ENCODE measurements at places on chromosomes 12 and 14. TPM values are rescaled to one million over a fixed set of nuclear protein-coding genes. Genes with fewer than 3 reads are reported as not detected.

DNA sequence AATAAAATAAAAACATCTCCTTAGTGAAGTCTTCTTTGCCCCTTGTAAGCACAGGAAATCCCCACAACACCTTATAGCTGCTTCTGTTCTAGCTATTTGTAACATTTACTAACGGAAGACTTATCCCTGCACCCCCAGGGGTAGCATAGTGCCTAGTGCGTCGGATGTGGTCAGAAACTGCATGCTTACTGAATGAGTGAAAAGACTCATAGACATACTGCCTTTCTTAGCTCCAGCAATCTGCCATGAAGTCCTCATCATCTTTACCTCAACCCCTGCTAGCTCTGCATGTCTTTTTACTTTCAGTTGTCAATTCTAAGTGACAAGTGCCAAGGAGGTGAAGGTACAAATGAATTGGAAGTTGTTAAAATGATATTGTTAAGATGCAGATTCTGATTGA, 12.9 kb downstream of the RIOX1 start:
- no peak for DNase-seq

GRCh38 chr14:76329154-76329928, 46.6 kb upstream of the ESRRB start:
- DNase-seq = no peak

DNA sequence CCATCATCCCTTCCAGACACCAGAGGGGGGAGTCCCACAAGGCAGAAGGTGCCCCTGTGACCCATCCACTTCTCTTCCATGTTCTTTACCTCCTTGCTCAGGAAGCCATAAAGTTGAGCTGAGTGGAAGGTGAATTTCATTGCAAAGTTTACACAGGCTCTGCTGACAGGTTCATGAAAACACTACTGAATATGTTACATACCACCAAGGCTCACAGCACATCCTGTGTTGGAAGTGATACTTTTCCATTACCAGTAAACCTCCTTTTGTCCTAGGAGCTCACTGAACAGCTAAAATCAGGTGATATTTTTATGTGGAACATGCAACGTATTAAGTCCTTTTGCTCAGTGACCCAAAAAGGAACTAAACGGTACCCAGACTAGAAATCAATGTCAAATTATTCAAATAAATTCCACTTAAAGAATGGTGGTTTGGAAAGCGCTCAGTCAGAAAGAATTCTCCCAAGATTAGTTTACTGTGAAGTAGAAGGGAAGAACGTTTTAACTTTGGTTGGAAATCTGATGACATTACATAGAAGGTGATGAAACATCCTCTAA, 196.2 kb upstream of the NUDT4 start:
- no peak for DNase-seq

GRCh38 chr12:109759595-109759994, 46.0 kb downstream of the FAM222A start:
- DNase-seq = peak; percentile 16

GRCh38 chr12:67712011-67712410, 63.5 kb downstream of the DYRK2 start:
- no peak for DNase-seq

DNA sequence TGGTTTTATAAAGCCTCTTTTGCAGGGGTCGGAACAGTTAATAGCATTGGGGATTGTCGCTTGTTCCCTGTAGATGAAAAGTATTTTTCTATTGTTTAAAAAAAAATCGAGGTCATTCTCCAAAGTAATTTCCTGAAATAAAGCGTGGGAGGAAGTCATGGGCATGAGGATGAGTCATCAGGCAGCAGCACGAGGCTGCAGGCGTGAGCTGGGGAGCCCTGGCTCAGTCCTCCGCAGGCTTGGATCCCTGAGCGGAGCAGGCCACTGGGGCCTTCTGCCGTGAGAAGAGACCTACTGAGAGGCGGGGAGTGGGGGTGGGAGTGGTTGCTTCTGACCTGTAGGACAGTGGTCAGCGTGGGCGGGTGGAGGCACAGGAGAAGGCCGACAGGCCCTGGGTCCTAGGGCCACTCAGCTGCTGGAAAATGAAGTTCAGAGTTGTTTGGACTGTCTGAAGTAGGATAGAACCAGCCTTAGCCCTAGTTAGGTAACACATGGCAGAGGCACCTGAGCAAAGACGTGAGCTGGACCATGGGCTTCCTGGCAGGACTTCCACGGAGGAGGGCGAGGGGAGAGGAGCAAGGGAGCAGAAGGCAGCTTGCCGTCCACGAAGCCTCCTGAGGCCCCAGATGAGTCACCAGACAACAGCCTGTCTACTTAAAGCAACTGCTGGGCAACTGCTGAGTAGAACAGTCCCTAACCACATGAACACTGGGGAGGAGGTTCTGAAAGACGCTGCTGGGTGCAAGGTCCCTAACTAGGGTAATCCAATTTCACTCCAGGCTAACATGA, 21.1 kb upstream of the LGALS3 start:
- peak; percentile 90 for DNase-seq

GRCh38 chr14:50954811-50955372, 10.6 kb upstream of the PYGL start:
- no peak for DNase-seq

DNA sequence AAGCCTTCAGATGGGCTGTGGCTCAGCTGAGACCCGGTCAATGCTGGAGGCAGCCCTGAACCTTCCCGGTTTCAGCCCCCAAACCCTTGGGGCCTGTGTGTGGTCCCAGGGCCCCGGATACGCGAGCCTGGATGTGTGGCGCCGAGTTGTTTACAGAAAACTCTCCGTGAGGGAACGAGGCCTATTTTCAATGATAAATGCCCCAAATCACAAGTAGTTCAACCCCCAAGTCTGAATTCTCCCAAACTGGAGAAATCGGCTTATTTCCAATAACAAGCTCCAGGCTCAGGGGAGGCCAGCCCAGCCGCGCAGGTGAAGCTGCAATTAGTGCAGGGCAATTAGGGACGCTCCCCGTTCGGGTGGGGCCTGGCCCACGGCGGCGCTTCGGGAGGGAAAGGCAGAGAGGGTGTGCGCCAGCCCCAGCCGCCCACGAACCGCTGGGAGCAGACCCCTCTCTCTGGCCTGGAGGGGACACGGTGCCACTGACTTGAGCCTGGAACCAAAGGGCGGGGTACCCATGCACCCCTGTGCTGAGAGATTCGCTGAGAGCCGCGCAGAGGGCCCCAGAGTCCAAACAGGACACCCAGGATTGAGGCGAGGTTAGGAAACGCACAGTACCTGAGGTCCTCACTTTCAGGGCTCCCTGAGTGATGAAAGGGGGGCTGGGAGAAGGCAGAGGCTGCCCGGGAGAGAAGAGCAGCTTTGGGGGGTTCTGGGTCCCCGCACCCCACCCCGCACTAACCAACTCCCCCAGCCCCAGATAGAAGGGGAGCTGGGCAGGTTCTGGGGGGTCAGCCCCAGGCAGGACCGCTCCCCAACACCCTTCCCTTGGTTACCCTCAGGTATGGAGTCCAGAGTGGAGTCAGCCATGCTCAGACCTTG, 14.2 kb upstream of the ANKRD9 start:
- DNase-seq = no peak

- DNase-seq = no peak
These were observed 96.9 kb upstream of the TBX3 start for GRCh38 chr12:114780746-114781399.

GRCh38 chr12:53205747-53206419, 1.2 kb downstream of the ITGB7 start:
- no peak for DNase-seq

DNA sequence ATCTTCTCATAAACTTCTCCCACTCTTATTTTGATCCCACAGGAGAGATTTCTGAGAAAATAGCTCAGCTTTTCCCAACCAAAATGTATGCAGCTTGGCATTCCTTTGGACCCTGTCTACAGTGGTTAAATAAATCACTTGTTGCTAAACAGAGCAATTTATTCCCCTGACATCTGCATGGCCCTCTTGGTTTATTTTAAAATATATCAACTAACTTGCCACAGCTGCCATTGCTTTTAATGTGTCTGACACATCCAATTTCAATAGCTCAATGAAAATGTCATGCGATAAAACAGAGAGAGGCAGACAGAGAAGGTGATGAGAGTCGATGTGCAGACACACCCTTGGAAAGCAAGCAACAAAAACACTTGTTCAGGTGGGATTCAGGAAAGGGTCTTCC, 128.3 kb downstream of the SSPN start:
- no peak for DNase-seq

DNA sequence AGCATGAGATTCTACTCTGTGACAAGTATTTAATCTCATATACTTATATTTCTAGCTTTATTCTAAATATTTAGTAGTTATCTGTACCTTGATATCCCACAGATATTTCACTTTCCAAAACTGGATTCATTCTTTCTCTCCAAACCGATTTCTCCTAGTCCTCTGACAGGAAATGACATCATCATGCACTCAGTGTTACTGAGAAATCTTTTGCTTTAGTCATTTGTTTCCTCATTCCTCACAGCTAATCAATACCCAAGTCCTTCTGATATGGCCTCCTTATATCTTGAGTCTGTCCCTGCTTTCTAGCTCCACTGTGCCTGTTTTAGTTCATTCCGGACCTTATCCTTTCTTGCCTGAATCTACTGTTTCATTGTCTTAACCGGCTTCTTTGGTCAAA, 39.4 kb upstream of the E2F7 start:
- DNase-seq = no peak

DNA sequence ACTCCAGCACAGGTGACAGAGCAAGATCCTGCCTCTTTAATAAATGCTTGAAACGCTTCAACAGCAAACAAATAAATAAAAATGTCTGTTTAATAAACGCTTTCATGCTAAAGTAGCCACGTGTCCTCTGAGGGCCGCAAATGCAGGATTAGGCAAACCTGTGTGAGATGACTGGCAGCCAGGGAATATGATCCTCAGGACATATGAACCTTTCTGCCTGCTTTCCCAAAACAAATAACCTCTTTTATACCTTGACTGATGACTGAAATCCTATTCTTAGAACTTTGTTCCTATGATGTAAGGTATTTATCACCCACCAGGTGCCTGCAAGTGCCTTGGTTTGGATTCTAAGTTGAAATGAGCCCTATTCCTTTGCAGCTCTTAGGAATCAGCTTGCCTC, 14.5 kb upstream of the FLVCR2 start:
- no peak for DNase-seq

GRCh38 chr12:113479590-113480335, 8.1 kb upstream of the LHX5 start:
- DNase-seq = peak; percentile 44

- no peak for DNase-seq
These were observed 8.2 kb downstream of the GNPNAT1 start for GRCh38 chr14:52783206-52783605.

GRCh38 chr14:77613201-77613600, 3.2 kb downstream of the SPTLC2 start:
- no peak for DNase-seq

DNA sequence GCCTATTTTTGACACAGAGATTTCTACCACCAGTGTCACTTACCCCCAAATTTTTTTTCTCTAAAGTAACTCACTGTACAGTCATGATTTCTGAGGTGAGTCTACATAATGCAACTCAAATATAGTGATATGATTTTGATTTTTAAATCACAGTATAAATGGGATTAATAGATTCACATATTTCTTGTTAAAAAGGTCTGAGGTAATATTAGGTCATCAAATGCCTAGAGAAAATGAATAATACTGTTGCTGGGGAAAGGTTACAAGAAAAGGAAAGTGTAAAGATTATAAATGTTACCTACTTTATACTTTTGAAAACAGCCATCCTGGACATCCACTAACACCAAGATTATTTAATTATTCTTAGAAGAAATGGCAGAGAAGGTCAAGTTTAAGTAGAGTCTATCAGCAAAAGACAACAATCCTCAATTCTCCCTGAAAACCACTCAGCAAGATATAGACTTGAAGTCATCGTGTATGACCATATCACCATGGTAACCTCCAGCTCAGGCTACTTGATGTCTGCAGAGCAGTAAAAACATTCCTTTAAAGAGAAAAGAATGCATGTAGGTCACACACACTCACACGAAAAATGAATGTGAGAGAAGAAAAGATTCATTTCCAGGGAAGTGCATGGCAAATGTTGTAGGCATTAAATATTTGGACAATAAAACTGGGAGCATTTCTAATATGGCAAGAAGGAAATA, 58.7 kb downstream of the CCDC59 start:
- no peak for DNase-seq

DNA sequence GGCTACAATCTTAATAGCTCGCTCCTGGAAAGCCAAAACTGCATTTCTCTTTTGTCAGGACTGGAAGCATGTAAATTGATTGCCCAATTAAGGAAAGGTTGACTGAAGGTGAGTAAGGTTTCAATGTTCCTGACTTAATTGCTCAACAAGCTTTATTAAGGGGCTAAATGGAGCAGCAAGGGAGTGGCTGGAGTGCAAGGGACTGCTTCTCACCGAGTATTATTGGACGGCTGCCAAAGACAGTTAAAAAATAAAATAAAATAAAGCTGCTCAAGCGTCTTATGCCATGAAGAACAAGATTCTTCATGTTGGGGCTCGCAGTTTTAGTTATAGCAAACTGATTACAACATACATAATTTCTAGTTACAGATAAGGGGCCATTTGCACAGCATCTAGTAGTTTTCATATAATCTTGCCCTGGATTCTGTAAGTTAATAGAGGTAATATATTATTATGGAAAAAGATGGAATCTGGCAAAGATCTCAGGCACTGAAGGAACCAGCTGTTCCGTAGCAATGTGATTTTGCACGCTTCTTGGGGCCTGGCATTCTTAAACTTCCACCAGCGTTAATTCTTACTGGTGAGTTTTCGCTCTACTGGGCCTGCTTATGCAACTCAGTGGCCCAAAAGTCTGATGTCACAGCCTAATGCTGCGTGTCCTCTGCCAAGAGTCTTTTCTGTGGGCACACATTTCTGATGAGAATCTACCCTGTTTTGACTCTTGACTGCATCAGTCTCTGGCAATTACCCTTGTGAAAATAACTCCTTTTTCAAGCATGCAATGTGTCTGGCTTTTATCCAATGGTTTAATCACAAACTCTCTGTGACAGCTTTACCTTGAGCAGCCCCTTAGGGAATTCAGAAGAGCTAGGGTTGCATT, 108.5 kb downstream of the SLC38A1 start:
- no peak for DNase-seq

CBLN3 gene
- total RNA-seq = 0.55 TPM

RBP5 gene
- 0.47 TPM for total RNA-seq

PLCZ1 gene
- total RNA-seq = 0.49 TPM

GCH1 gene
- total RNA-seq = 1.7 TPM

HCAR3 gene
- not detected for total RNA-seq

CMTM5 gene
- 1.0 TPM for total RNA-seq

CDCA3 gene
- total RNA-seq = 0.55 TPM

GPRC5A gene
- 0.77 TPM for total RNA-seq

SDS gene
- not detected for total RNA-seq

LMO3 gene
- 1.5 TPM for total RNA-seq

LHX5 gene
- total RNA-seq = not detected

LRRK2 gene
- total RNA-seq = 6.7 TPM

ALX1 gene
- not detected for total RNA-seq

SERPINA10 gene
- total RNA-seq = not detected

CNTN1 gene
- 0.11 TPM for total RNA-seq

GALNT9 gene
- not detected for total RNA-seq

TARBP2 gene
- total RNA-seq = 12.9 TPM

SERPINA5 gene
- 2.1 TPM for total RNA-seq

RNFT2 gene
- 0.66 TPM for total RNA-seq

SLC6A12 gene
- 1.2 TPM for total RNA-seq

OAS3 gene
- total RNA-seq = 5.4 TPM

COX8C gene
- 1.3 TPM for total RNA-seq

Measured in left ventricle myocardium inferior (tissue), 1 donor.